ENCODE measurements at places on chromosomes 2 and 18.
A peak's percentile ranks its signal among the peaks of the same experiment; 100 is the strongest.

DNA sequence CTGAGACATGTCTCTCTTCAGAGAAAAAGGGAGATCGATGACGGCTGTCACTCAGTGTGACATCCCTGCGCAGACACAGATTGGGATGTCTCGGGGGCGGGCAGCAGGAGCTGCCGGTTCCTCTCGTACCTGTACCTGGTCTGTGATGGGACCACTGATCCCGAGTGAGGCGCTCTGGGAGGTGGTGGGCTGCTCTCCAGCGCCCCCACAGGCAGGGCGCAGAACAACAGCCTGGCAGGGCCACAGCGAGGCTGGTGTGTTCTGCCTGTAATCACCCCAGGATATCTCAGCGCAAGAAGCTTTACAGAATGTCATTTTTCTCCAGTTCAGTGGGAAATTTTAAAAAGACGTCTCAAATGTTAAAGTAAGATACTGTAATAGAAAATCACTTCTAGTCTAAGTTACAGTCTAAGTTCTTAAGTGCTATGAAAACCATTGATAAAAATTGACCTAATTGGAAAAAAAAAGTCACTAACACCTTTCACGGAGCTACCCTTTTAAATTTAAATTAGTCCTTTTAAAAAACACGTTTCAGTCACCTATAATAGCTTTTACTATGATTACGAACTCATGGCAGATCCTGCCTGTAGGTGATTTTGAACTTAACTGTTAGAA is 189.8 kb downstream of the SNTG2 start:
- no peak for DNase-seq

DNA sequence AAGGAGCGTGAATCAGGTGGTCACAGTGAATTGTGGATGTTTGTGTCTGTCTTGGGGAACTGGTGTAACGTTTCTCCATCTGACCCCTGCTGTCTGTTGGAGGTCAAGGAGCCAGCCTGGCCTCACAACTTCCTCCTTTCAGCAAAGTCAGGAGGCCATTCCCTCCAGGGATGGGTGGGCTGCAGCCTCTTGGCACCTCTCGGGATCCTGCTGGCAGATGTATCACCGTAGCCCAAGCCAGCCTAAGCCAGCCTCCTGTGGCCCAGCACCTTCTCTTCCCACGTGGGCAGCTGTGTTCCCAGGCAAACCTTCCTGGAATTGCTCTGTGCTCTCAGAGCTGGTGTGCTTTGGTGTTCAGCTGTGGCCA is 30.5 kb downstream of the HPCAL1 start:
- peak; percentile 32 for DNase-seq

GRCh38 chr2:218890369-218890768 is 9.7 kb downstream of the WNT10A start:
- no peak for DNase-seq

GRCh38 chr18:62982600-62983251 is 267.4 kb downstream of the PHLPP1 start:
- peak; percentile 41 for DNase-seq

GRCh38 chr2:194883711-194884110 is 773.3 kb upstream of the SLC39A10 start:
- no peak for DNase-seq

DNA sequence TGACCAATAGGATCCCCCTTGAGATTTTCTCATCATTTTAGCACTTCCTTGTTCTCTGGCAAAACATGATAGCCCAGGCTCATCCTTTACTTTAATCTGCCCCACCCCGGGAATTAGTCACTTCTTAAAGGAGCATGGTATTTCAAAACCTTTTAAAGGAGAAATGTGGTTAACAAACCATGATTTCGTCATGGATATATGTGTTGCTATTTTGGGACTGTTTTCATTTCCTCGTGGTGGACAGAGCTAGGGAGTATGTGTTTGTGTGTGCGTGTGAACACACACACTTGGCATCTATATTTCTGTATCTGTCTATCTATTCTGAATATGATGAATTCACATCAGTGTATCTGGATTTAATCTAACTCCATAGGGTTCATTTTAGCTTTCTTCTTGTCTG is 128.1 kb downstream of the BIRC6 start:
- DNase-seq, result peak; percentile 84

DNA sequence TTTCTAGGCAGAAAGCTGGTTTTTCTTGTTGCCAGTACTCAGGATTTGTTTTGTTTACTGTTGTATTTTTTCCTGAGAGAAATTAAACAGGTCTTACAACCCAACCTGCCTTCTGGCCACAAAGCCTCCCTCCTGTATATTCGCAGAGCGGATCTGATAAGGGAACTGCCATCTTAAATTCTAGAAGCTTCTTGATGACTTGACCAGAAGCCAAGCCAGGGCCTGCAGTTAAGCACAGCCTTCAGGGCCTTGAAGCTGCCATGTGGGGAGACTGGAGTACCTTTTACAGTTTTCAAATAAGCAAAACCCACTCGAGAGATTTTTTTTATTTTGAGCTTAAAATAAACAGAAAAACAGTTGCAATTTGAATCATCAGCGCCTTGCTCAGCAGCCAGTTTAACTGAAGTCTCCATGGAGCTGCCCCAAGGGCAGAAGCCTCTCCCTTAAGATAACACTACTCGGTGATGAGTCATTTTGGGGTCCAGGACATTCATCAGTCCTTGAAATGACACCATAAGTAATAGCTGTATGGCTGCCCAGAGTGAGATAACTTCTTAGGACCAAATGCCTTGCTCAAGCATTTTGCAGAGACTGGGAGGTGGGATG is 51.5 kb upstream of the PHLPP1 start:
- peak; percentile 4 for DNase-seq

Measured in renal cortical epithelial cell (primary cell).